ENCODE measurements at places on chromosomes 13 and 19. TPM values are rescaled to one million over a fixed set of nuclear protein-coding genes. Genes with fewer than 3 reads are reported as not detected.

DNA sequence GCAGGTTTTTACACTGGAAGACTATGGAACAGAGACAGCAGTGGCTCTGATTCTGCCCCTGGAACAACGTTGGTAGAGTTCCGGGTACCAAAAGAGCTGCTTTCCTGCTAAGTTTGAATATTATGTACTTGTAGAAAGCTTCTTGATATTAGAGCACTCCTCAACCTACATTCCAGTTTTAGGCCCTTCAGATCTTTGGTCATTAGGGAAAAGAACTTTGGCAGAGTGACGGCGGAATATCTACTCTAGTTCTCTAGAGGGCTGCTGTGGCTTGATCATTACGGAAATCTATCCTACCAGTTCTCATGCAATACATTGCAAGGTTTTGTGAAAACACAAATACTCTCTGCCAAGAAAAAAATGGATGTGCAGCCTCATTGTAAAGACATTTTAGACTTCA is 415.7 kb downstream of the DIAPH3 start:
- ATAC-seq, result no peak

DNA sequence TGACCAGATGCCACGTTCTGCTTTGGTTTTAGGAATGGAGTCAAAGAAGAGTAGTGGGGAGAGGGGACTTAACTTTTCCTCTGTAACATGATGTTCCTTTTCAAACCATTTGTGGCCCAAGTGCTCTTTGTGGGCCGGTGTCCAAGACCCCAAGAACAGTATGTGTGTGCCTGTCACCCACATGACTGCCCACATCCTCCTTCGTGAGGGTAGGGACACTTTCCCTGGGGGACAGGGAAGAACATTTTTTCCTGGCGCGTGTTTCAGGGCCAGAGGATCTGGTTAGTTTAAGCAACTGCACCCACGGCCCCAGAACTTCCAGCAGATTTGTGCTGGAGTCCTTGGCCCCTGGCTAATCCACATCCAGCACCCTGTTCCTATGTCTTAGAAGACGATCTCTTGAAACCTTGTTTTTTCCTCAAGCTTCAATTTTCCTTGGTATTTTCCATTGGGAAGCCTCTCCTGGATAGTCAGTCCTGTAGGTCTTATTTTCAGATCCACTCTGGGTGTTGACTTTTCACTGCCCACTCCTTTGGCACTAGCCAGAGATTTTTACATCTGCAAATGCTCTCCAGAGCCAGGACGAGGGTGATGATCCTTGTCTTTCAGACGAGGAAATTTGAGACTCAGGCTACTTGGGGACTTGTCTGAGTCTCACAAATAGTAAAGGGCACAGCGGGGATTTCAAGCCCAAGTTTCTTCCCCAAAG is 10.8 kb upstream of the CCDC97 start:
- ATAC-seq, result no peak

- no peak for ATAC-seq
These were observed 6.2 kb downstream of the DNASE2 start for GRCh38 chr19:12875086-12875485.

DNA sequence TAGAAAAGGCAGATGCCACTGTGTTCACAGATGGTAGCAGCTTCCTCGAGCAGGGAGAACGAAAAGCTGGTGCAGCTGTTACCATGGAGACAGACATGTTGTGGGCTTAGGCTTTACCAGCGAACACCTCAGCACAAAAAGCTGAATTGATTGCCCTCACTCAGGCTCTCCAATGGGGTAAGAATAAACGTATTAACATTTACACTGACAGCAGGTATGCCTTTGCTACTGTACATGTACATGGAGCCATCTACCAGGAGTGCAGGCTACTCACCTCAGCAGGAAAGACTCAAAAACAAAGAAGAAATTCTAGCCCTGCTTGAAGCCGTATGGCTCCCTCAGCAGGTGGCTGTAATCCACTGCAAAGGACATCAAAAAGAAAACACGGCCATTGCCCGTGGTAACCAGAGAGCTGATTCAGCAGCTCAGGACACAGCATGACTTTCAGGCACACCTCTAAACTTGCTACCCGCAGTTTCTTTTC is 197.7 kb downstream of the ZNF737 start:
- no peak for ATAC-seq

DNA sequence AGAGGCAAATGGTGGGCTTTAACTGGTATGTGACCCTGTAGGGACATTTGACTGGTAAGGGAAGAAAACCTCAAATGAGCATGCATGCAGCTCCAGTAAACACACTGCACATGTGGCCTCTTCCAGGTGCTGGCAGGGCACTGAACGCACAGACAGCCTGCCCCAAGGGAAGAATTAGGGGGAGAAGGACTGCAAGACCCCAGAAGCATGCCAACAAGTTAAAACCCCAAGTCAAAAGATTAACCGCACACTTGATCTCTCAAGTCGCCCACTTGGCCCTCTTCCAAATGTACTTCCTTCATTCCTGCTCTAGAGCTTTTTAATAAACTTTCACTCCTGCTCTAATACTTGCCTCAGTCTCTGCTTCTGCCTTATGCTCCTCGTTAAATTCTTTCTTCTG is 46.9 kb upstream of the SLITRK1 start:
- no peak for ATAC-seq

GRCh38 chr13:35498231-35498630 is 21.7 kb upstream of the MAB21L1 start:
- no peak for ATAC-seq

GRCh38 chr13:96994017-96994857 is at the start of gene OXGR1:
Gene OXGR1, minus strand, starts transcription at chr13:96994476. Its CDS starts 6,717 bp downstream, at chr13:96987759.
- ATAC-seq, result peak; percentile 59

DNA sequence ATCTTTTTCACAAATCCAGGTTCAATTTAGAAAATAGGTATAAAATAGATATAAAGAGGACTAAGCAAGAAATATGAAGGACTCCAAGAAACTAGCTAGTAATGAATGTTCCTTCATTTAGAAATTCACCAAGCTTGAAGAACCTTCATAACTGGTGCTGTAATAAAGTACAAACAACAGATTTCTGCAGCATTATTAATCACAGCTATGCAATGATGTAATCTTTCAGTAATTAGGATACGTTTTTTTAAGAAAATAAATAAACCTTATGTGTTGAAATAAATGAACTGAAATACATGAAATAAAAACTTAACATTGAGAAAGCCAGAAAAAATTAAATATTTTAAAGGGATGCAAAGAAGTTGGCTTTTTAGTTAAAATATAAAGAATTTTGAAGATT is 236.1 kb downstream of the RGCC start:
- ATAC-seq, result no peak

GRCh38 chr19:9009935-9010651 is at the start of gene MUC16:
Gene MUC16, minus strand, starts transcription at chr19:9010409.
- no peak for ATAC-seq

DNA sequence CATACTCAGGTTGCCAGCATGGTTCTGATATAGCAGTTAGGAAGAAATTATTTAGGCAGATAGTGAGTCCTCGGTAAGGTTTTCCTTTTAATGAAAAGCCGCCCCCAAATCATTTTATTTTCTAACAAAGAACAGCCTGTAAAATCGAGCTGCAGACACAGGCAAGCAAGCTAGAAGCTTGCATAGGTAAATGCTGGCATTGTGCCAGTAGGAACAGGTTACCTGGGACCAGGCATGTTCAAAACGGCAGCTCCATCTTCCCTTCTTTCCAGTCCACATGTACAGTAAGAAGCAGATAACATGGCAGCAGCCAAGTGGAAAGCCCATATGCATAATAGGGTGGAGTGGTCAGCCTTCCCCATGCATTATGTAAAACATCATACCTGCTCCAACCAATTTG is 71.1 kb downstream of the UGGT2 start:
- peak; percentile 67 for ATAC-seq

DNA sequence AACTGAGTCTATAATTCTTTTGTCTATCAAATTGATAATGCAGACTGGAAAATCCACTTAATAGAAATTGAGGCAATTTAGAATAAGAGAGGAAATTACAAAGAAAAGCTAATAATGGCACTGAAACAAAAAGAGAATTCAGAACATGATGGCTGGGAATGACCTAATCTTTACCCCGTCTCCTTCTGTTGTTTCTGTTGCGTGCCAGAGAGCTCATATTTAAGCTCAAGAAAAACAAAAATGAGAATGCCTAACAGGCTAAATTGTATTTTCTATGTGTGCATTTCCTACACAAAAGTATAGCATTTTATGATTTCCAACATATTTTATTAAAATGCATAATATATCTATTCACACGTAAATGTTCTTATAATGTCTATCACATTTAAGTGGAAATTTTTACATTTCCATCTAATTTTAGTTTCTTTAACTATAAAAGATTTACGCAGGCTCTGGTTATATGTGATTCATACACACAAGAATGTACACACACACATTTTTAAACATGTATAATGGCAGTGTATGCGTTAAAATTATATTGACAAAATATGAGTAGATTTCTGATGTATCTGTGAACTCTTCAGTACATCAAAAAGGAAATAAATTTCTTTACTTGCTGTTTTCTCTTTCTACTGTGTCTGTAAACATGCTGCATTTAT is 432.3 kb downstream of the SLITRK6 start:
- ATAC-seq, result no peak

GRCh38 chr13:23718996-23719395 is 148.8 kb downstream of the TNFRSF19 start:
- no peak for ATAC-seq

DNA sequence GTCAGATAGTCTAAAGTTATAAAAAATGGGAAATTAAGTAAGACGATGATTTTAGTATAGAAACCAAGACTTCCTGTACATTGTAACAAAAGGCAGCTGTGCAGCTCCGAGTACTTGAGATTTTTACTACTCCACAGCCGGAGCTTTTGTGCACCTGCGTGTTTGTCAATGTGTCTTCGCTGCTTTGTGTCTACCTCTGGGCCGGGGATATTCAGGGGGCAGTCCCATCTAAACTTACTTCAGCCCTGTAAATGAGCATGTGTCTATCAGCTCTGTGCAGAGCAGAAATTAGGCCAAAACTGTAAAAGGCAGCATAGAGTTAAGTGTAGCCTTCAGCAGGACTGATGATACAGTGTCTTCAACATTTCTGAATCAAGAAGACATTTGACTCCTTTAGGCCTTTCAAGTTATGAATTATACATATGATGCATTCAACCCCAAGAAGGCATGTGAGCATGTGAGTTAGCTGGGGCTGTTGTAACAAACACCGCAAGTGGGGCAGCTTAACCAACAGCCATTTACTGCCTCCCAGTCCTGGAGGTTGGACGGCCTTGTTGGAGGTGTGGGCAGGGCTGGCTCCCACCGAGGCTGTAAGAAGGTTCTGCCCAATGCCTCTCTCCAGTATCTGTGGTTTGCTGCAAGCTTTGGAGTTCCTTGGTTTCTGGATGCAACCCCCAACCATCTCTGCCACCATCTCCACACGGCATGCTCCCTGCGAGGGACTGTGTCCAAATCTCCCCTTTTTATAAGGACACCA is 191.0 kb upstream of the IRS2 start:
- no peak for ATAC-seq

- no peak for ATAC-seq
These were observed 74.2 kb upstream of the ZNF536 start for GRCh38 chr19:30297969-30298368.

- ATAC-seq, result no peak
These were observed 2.8 kb upstream of the FOSB start for GRCh38 chr19:45464852-45465441.

- no peak for ATAC-seq
These were observed 5.0 kb downstream of the ZFP28 start for GRCh38 chr19:56543776-56544175.

SRRM5 gene
- total RNA-seq, result 1.3 TPM

GNA15 gene
- total RNA-seq, result 0.51 TPM

OR2Z1 gene
- 0.23 TPM for total RNA-seq

SLC25A41 gene
- total RNA-seq, result 0.97 TPM

RUBCNL gene
- 10.9 TPM for total RNA-seq

MCF2L gene
- total RNA-seq, result 32.0 TPM

PSG4 gene
- 0.21 TPM for total RNA-seq
